NCI-H2227 treated with DMSO at 0.1 percent for 48 hours (cell line): ENCODE measurements at places on chromosomes 3 and 15.

- DNase-seq: no peak
These were observed 634 bp downstream of the MINDY2 start for GRCh38 chr15:58771621-58772250.

DNA sequence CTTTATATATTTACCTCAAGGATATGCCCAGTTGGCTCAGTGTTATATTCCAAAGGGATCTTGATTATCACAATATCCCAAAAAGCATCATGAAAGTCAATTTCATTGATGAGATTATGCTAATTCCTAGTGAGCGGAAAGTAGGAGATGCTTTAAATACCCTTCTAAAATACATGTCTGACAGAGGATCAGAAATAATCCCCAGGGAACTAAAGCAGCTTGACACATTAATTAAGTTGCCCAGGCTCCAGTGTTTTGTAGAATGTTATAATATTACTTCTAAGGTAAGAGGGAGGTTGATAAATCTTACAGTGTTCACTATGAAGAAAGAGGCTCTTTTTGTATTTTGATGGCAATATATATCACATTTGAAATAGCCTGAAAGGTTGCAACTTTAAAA lies 767.5 kb upstream of the ROBO1 start:
- DNase-seq: no peak

DNA sequence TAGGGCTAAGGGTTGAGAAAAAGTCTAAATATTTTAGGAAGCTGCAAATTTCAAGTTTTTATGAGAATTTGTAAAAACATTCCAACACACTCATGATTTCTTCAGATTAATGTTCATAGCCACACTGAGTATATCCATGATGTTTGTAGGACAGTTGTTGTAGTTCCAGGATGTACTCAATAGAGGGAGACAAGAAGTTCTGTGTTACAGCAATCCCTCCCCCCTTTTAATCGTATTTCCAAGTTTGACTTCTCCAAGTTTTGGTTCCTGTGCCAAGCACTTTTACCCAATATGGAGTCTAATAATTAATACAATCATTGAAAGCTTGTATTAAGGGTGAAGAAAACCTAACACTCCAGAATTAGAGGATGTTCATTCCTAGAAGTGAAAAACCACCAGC lies 143.4 kb downstream of the FEZF2 start:
- DNase-seq: peak; percentile 30

- DNase-seq: no peak
These were observed 1.3 kb upstream of the IL12A start for GRCh38 chr3:159987291-159987711.

DNA sequence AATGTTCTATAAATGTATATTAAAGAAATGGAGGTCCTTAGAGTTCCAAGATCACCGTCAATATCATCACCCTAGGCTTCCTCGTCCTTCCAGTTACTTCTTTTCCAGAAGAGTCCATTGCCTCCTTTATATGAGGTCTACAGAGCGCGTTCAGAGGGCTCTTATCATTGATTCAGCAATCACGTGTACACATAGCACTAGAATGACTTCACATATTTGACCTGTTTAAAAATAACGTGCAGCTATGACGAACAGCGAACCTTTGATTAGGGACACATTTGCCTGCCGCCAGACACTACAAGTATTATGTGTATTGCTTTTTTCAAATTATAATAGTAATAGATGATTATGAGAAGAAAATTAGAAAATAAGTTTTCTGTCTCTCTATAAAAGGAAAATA lies 26.0 kb downstream of the IGF1R start:
- DNase-seq: no peak

DNA sequence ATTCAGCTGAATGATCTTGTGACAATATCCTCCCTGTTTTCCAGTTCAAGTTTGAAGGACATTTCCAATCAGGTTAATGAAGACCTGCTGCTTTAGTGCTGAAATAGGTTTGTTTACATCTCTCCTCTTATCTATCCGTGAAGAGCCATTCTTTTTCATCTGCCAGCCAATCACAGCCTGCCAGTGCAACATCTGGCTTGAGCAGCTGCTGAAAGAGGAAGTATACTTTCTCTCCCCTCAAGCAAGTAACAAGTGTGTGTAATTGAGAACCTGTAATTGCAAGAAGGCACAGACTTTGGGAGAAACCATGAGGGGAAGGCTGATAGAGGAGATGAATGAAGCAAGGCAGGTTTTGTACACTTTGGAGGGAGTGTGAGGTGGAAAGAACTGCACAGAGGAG lies 404.3 kb downstream of the AGBL1 start:
- no peak for DNase-seq

- DNase-seq: no peak
These were observed 10.7 kb upstream of the CAMK1 start for GRCh38 chr3:9780458-9780812.
